ENCODE measurements at places on chromosomes 6 and 20.

GRCh38 chr6:126804332-126805064 lies 314.0 kb upstream of the RSPO3 start:
- peak; percentile 67 for DNase-seq

DNA sequence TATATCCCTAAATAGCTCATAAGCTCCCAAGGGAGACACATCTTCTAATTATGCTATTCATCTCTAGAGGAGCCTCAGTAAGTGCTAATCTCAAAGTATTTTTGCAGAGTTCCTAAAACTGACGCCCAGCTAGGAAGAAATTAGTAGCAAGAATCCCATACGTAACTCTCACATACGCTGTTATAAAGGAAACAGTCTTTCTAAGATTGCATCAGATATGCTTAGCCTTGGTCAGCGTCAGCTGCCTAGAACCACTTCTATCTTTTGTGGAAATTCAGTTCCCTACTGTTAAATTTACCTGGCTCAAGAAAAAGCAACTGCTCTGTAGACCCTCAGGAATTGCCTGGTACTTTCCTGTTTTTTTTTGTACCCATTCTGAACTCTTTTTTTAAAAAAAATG lies 13.6 kb downstream of the RIPOR2 start:
- DNase-seq, result no peak

GRCh38 chr6:159720708-159721107 lies 6.6 kb upstream of the WTAP start:
- DNase-seq, result no peak

GRCh38 chr20:34712525-34713192 lies 8.5 kb downstream of the TP53INP2 start:
- no peak for DNase-seq

DNA sequence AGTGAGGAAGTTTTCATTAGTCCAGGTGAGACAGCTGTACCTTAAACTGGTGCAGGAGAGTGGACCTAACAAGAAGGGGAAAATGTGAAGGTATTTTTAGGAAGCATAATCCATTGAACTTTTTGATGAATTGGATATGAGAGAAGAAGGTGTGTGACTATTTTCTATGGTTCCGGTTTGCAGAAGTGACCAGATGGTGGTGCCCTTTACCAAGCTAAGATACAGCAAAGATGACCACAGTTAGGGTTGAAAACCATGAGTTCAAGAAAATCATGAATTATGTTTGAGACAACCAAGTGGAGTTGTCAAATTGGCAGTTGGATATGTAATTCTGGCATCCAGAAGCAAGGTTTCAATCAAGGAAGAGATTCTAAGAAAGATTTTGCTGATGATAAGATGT lies 61.9 kb upstream of the NRSN1 start:
- no peak for DNase-seq

Measured in brain microvascular endothelial cell (primary cell).